ENCODE measurements at places on chromosomes 3 and 15. TPM values are rescaled to one million over a fixed set of nuclear protein-coding genes. Genes with fewer than 3 reads are reported as not detected.

Gene GNAT1
- not detected for total RNA-seq

GRCh38 chr15:39578851-39579486, 1.9 kb upstream of the THBS1 start:
- peaks cover 38% of the 10 kb centered on the region for H3K4me1 ChIP-seq
- peak overlapping the region; percentile 94 for H3K4me3 ChIP-seq
- DNase-seq: no peak
- peaks cover 17% of the 10 kb centered on the region for H3K36me3 ChIP-seq

DNA sequence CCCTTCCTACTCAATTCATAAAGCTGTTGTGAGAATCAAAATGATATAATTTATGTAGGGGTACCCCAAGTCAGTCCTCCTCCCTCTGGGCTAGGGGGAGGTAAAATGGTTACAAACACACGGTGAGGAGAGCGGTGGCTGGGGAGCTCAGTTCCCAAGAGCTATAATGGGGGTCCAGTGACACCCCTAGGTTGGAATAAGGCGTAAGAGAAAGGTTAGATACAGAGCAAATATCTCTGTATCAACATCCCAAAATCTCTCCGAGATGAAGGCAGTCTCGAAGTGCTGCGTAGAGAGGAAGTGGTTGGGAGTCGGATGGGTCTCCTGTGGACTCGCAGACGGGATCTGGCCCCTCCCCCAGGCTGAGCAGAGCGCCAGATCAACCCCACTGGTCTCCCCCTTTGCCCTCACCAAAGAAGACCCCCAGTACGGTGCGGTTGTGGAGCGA, 1.8 kb downstream of the DUOX2 start:
- no peak overlapping the region for H3K27ac ChIP-seq
- H3K27me3 ChIP-seq: peaks cover 74% of the 10 kb centered on the region
- no peak overlapping the region for H3K4me3 ChIP-seq
- DNase-seq: no peak
- H3K4me1 ChIP-seq: no peaks in the 10 kb centered on the region

- H3K4me3 ChIP-seq: no peak overlapping the region
- H3K27ac ChIP-seq: no peak overlapping the region
- no peaks in the 10 kb centered on the region for H3K4me1 ChIP-seq
- DNase-seq: no peak
- no peaks in the 10 kb centered on the region for H3K27me3 ChIP-seq
These were observed 604.0 kb upstream of the LMCD1 start for GRCh38 chr3:7897655-7898054.

DNA sequence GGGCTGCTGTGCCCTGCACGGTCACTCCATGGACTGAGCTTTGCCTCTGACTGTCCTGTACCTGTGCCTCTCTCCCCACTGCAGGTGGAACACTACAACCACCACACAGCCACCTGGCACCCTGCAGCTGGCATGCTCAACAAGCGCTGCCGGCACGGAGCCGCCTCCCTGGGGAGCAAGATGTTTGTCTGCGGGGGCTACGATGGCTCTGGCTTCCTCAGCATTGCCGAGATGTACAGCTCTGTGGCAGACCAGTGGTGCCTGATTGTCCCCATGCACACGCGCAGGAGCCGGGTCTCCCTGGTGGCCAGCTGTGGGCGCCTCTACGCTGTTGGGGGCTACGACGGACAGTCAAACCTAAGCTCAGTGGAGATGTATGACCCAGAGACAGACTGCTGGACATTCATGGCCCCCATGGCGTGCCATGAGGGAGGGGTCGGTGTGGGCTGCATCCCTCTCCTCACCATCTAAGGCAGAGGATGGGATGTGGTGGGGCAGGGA, 37.3 kb upstream of the PTPN23 start:
- no peaks in the 10 kb centered on the region for H3K27me3 ChIP-seq
- H3K4me3 ChIP-seq: no peak overlapping the region
- H3K27ac ChIP-seq: no peak overlapping the region
- no peak for DNase-seq

Gene MORC1
- total RNA-seq: not detected

DNA sequence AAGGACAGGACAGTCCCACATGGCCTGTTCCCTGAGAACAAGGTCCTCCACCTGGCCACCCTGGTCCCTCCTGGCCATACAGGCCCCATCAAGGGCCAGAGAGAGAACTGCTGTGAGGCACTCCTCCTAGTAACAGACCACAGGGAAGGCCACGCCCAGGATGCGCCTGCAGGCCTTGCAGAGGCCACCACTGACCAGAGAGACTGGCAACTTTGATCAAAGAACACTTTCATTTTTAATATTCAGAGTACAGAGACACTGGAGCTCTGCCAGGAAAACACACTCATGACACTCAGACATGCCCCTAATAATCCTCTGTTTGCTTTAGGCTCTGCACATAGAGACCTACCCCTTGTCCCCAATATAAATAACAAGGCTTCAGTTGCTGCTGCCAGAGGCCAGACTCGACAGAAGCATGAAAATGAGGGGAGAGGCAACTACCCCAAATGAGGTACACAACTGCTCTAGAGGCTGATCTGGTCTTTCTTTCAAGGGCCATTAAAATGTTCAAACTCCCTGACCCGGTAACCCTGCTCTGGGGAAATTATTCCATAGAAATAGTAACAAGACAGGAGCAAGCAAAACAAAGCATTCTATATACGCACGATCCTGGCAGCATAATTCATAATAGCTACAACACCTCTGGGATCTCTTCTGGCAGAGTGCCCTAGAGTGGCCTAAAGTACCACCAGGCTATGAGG, 44.8 kb downstream of the CCDC12 start:
- H3K27me3 ChIP-seq: no peaks in the 10 kb centered on the region
- H3K36me3 ChIP-seq: no peaks in the 10 kb centered on the region
- H3K4me1 ChIP-seq: peaks cover 49% of the 10 kb centered on the region
- no peak for DNase-seq
- H3K27ac ChIP-seq: no peak overlapping the region
